ENCODE measurements at places on chromosomes 5 and 9.

- no peak for DNase-seq
Measured at GRCh38 chr5:158809310-158809850, 290.3 kb downstream of the EBF1 start.

DNA sequence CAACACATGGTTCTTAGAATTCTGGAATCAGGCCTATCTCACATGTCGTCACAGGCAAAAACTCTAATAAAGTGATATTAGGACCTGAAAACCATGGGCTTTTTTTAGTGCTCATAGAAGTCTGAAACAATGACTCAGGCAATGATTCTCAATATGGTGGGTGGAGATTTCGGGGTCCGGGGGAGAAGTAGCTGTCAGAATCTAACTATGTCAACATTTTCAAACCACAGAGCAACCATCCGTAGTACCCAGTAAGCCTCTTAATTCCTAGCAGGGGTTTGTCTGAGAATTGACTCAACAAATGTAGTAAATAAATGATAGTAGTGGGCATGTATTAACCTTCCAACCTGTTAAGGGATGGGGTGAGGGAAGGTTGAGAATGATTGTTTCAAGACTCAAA lies 2.6 kb downstream of the AMACR start:
- no peak for DNase-seq

DNA sequence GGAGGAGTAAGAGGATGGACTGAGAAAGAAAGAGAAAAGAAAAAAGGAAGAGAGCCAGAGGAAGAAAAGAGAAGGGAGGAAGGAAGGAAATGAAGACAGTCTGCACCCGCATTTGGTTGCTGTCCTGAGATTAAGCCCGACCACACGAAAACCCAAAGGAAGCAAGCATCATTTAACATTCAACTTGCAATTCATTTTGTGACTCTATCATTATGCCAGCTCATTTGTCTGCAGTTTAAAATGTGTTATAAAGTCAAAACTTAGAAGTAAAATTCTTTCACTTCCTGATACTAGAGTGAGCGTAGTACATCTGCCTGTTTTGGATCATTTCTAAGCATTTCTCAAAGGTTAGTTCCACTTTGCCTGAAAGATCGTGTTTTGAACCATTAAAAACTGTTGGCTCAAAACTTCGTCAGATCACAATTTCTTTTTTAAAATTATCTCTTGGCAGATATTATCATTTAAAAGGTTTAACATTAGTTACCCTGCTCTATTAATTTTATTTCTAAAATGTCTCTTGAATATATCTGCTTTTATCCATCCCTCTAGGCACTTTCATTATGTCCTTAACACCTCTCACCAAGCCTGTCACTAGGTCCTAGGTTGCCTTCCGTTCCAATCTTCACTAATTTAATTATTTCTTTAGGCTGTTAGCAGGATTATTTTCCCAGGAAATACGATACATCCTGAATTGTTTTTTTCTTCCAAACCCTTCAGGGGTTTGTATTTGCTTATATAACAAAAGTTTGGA lies 240.9 kb downstream of the TLE4 start:
- no peak for DNase-seq

GRCh38 chr5:1137567-1138444 lies 25.9 kb upstream of the SLC12A7 start:
- no peak for DNase-seq

DNA sequence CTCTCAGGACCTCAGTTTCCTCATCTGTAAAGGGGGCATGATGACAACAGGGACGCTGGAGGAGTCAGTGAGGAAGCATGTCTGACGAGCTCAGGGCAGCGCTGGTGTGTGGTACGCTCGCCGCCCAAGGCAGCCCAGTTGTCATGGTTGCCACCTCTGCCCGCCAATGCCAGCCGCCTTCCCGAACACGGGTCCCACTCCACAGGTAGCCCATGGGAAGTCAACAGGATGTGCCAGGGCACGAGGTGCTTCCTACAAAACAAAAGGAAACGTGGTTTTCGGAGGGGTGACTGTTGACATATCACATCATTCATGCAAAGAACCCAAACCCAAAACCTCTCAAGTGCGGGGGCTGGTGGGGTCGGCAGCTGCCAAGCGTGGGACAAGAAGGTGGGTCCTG lies 58.1 kb downstream of the NEK6 start:
- no peak for DNase-seq

DNA sequence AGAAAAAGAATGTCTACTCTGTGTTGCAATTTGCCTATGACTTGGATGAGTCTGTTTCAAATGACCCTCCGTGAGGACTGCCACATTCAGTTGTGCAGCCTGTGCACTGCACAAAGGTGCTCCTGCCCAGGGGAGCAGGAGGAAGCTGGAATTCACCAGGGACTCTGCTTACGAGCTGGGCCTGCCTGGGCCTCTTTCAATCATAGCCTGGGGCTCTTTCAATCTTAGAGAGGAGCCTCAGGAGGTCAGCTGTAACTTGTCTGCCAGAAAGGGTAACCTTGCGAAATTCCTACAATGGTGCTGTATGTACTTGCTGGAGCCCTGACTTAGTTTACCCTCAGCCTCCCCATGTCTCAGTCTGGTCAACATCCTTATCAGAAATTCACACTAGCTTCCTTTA lies 8.4 kb upstream of the SFXN1 start:
- no peak for DNase-seq

GRCh38 chr9:88791105-88791805 lies 200.0 kb upstream of the S1PR3 start:
- DNase-seq = no peak

GRCh38 chr5:97121848-97122247 lies 20.6 kb downstream of the LIX1 start:
- DNase-seq = no peak

GRCh38 chr5:159208514-159209437 lies 577 bp downstream of the RNF145 start:
- no peak for DNase-seq

DNA sequence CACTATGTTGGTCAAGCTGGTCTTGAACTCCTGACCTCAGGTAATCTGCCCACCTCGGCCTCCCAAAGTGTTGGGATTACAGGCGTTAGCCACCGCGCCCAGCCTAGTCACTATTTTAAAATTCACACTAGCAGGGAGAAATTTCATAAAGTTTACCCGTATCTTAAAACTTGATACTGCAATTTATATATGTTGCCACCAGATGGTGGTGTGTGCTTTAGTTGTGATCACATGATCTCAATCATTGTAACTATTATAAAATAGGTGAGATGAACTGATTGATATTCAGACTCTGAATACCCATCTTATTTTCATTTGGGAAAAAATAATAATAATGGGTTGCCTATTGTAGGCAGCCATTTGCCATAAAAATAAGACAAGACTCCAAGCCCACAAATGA lies 1330.4 kb upstream of the WWC1 start:
- no peak for DNase-seq

DNA sequence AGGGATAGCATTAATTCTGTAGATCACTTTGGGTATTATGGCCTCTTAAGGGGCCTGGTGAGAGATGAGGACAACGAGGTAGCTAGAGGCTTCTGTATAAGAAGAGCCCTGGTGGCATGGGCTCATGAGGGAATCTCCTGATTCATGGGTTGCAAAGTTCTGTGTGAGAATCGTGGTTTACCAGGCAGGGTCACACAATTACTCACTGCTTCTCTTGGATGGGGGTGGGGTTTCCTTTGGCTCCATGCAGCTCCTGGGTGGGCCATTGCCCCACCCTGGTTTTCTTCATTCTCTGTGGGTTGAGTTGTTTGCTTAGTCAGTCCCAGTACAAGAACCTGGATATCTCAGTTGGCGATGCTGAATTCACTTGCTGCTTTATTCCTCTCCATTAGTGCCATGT lies 30.9 kb upstream of the TNFSF15 start:
- DNase-seq = no peak

GRCh38 chr5:31825518-31826068 lies 186.7 kb downstream of the PDZD2 start:
- no peak for DNase-seq

DNA sequence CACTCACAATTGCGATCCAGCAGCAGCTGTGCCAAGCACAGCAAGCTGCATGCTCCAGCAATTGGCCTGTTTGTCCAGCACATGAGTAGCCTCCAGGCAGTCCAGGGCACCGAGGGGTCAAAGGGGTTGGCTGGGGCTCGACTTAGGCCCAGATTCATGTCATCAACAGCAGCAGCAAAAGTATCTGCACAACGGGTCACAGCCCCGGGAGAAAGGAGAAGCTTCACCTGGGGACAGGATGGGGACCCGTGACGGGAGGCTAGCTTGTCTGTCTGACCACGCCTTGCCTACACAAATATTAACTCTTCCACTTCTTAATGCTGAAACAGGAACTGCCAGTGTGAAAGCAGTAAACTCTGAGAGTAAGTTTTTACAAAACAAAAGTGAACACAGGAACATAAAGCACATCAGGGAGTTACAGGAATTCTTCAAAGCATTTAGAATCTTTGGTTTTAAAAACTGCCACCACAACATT lies 191.2 kb downstream of the PIK3R1 start:
- DNase-seq = no peak

- no peak for DNase-seq
Measured at GRCh38 chr5:181170996-181171395, 23.6 kb downstream of the OR2V2 start.

DNA sequence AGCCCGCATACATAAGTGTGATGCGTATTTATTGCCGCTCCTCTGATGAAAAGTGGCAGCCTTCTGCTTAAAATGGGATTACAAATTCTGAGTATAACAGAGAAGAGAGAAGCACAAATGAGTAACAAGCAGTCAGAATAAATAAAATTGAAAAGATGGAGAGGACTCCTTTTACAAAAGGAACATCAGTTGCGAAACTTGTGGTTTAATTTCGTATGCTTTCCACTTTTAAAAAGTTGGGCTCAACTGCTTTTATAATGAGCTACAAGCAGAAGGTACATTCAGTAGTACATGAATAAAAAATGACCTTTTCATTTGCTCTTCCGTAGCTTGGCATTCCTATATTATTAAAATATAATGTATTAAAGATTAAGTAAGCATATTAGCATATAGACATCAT lies 320.0 kb downstream of the FBXL17 start:
- DNase-seq = no peak

GRCh38 chr9:129009584-129010141 lies 18.5 kb downstream of the SH3GLB2 start:
- no peak for DNase-seq

GRCh38 chr9:131708226-131709002 lies 31.5 kb downstream of the RAPGEF1 start:
- DNase-seq = no peak

GRCh38 chr5:76732405-76733048 lies 16.6 kb downstream of the F2R start:
- DNase-seq = no peak

- DNase-seq = no peak
Measured at GRCh38 chr5:124902097-124902821, 155.8 kb upstream of the ZNF608 start.
